ENCODE measurements at places on chromosomes 7 and 10. TPM values are rescaled to one million over a fixed set of nuclear protein-coding genes. Genes with fewer than 3 reads are reported as not detected.

DNA sequence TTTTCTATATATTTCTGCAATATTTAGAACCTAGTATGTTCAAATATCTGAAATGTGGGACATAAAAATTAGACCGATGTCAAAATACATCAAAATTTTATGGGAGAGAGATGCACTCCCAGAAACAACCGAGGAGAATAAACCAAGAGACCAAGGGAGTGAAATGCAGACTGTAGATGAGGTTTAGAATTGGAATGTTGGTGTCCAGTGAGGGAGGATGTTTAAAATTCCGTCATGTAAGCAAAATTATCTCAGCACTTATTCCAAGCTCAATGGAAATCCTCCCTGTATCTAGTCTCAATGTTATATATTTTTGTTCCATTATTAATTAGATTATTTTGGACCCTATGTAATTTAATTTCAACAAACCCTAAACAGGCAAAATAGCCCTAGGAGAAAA lies 61.9 kb upstream of the MAGI2 start:
- no peak for DNase-seq
- H3K4me1 ChIP-seq = no peaks in the 10 kb centered on the region
- no peaks in the 10 kb centered on the region for H3K36me3 ChIP-seq
- H3K4me3 ChIP-seq = no peak overlapping the region

DNA sequence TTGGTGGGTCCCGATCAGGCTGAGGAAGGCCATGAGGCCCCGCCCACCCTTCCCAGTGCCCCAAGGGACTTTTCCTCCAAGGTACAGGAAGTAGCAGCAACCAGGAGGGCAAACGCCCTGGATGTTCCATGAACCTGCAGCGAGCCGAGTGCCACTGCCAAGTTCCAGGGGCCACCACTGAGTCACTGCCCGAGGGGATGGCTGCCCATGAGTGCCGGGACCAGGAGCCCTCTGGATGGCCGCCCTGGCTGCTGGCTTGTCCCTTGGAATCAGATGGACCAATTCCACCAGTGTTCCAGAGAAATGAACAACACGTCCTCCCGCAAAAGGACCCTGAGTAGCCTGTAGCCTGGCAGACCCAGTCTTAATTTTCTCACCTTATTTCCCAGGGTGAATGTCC lies 74.2 kb downstream of the ZRANB1 start:
- no peak for DNase-seq
- H3K36me3 ChIP-seq = no peaks in the 10 kb centered on the region
- H3K27ac ChIP-seq = peak overlapping the region; percentile 51
- H3K4me1 ChIP-seq = peaks cover 43% of the 10 kb centered on the region
- no peaks in the 10 kb centered on the region for H3K27me3 ChIP-seq

DNA sequence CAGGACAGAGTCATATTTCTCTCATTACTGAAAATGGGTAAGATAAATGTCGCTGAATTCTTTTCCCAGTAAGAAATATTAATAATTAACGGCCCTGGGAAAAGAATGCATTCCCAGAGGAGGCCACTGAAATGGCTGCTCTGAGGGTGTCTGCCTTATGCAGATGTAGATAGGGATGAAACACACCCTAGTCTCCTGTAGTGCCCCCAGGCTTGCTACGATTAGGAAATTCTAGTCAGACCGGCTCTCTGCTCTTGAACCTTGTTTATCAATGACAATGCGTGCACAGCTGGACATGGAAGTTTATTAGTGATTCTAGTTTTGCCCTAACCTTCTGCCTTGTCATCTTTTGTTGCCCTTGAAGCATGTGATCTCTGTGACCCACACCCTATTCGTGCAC lies 291.1 kb downstream of the ZNF248 start:
- no peak for DNase-seq
- H3K36me3 ChIP-seq = no peaks in the 10 kb centered on the region
- H3K27me3 ChIP-seq = no peaks in the 10 kb centered on the region
- no peaks in the 10 kb centered on the region for H3K4me1 ChIP-seq

- H3K36me3 ChIP-seq = no peaks in the 10 kb centered on the region
- H3K4me1 ChIP-seq = no peaks in the 10 kb centered on the region
- H3K27me3 ChIP-seq = no peaks in the 10 kb centered on the region
- no peak for DNase-seq
- no peak overlapping the region for H3K27ac ChIP-seq
- H3K4me3 ChIP-seq = no peak overlapping the region
These were observed 38.3 kb downstream of the PTTG1IP2 start for GRCh38 chr7:90507692-90508091.

DNA sequence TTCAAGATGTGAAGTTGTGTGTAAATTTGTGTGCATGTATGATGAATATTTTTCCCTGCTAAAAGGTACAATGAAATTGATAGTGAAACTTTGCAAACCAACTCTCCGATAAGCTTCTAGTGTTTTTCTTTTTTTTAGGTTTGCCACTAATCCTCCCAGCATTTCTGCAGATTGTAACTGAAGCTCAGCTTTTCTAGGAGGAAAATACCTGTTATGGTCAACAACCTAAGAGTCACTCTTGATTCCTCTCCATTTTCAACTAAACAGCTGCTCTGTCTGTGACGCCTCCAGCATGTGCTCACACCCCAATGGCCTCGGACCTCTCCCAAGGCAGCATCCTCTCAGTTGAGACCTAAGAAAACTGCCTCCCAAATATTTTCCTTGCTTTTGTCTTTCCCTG lies 406.2 kb downstream of the KCNMA1 start:
- H3K27ac ChIP-seq = no peak overlapping the region
- DNase-seq = no peak
- H3K27me3 ChIP-seq = no peaks in the 10 kb centered on the region
- H3K36me3 ChIP-seq = no peaks in the 10 kb centered on the region
- H3K4me1 ChIP-seq = no peaks in the 10 kb centered on the region

- no peaks in the 10 kb centered on the region for H3K27me3 ChIP-seq
- no peak overlapping the region for H3K4me3 ChIP-seq
- DNase-seq = no peak
- no peaks in the 10 kb centered on the region for H3K36me3 ChIP-seq
These were observed 1062.9 kb upstream of the GHITM start for GRCh38 chr10:83076443-83076842.

- H3K36me3 ChIP-seq = no peaks in the 10 kb centered on the region
- H3K4me3 ChIP-seq = no peak overlapping the region
- H3K27me3 ChIP-seq = no peaks in the 10 kb centered on the region
- H3K4me1 ChIP-seq = no peaks in the 10 kb centered on the region
- DNase-seq = peak; percentile 63
These were observed 220.0 kb upstream of the MEOX2 start for GRCh38 chr7:15906436-15906835.

DNA sequence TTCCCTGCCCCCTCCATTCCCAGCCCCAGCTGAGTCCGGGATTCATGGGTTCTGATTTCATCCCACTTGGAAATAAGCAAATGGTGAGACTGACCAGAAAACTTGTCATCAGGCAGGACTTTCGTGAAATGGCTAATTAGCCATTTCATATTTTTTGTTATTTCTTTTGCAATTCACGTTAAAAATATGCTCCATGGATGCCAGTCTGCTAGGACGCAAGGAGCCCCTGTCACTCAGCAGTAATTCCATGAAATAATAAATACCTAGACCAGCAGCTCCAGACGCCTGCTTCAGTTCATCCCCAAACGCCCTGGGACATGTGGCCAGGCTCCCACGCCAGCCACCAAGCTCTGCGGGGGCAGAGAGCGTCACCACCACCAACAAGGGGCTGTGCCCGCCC lies 111.0 kb downstream of the TRIL start:
- no peak overlapping the region for H3K4me3 ChIP-seq
- H3K4me1 ChIP-seq = no peaks in the 10 kb centered on the region
- peaks cover 4% of the 10 kb centered on the region for H3K27me3 ChIP-seq
- H3K27ac ChIP-seq = no peak overlapping the region

DNA sequence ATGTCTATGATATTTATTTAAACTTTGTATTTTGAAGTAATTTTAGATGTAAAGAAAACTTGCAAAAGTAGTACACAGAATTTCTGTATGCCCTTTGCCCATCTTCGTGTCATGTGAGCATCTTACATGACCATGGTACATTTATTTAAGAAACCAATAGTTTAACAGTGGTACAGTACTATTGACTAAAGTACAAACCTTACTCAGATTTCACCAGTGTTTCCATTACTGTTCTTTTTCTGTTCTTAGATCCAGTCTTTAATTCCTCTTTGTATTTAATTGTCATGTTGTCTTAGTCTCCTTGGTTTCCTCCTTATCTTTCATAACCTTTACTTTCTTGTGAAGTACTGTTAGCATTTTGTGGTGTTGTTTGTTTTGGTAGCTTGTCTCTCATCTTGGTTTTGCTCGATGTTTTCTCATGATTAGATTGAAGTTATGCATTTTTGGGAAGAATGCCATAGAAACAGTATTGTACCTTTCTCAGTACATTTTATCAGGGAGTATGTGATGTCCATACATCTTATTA lies 24.1 kb downstream of the TAX1BP1 start:
- no peak overlapping the region for H3K4me3 ChIP-seq
- H3K27me3 ChIP-seq = no peaks in the 10 kb centered on the region
- no peak overlapping the region for H3K27ac ChIP-seq
- H3K4me1 ChIP-seq = no peaks in the 10 kb centered on the region

DNA sequence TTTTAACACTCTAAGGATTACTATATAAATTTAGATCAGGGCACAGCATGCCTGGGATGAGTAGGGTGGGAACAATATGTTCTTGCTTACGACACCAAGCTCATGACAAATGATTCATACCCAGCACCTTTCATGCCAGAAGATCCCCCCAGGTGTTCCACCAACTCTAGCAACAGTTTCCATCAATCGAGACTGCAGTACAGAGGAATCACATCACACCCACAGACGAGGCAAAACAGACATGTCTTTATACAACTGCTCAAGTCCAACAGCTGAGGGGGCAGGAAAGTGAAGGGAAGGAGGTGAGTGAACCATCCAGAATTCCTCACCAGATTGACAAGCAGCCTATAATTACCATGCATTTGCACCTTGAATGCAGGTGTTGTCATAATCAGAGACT lies 3.6 kb downstream of the SORCS1 start:
- no peak overlapping the region for H3K4me3 ChIP-seq
- H3K27ac ChIP-seq = no peak overlapping the region
- DNase-seq = no peak

DNA sequence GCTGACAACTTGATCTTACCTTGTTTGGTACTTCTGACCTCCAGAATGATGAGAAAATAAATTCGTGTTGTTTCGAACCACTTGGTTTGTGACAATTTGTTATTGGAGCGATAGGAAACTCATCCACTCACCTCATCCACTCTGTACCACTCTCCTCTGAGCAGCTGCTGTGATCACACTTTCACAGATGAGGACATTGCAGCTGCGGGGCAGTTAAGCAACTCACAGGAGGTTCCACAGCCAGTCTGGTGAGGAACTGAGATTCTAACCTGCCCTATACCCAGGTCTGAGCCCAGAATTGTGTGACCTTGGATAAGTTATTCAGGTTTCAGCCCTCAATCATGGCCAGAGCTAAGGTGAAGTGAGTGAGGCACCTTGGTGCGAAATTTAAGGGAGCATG lies 35.2 kb downstream of the BTBD16 start:
- H3K4me1 ChIP-seq = peaks cover 11% of the 10 kb centered on the region
- H3K27ac ChIP-seq = no peak overlapping the region
- no peak overlapping the region for H3K4me3 ChIP-seq
- H3K27me3 ChIP-seq = no peaks in the 10 kb centered on the region
- H3K36me3 ChIP-seq = no peaks in the 10 kb centered on the region
- no peak for DNase-seq

DNA sequence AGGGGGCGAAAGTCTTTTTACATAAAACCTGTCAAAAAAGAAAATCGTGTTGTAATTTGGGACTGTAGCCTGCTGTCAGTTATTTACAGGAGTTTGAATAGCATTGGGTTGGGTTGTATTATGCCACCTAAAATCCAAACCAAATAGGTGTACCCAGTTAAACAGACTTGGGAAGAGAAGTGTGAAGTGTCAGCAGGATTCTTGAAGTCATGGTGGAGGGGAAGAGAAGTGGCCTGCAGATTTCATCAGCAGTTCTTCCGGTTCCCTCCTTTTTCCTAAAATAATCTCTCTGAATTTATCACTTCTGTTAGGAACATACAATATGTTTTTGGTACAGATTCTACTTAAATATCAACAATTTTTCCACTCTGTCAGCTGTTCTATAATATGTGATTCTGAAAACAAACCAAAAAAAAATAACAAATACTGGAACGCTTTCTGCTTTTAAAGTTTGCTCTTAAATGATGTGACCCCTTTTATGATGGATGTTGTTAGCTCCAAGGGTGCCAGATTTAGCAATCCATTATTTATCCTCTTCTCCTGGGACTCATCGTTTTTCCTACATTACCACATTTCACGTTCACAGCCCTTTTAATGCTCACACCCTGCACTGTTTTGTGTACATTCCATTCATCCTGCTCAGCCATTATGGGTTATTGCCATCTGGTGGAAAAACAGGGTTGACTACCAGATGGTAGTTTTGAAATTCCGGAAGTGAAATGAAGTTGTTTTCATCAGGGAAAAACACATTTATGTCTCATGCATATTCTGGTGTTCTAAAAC lies 18.7 kb upstream of the ARHGAP12 start:
- no peak for DNase-seq
- H3K27me3 ChIP-seq = no peaks in the 10 kb centered on the region
- no peaks in the 10 kb centered on the region for H3K36me3 ChIP-seq
- H3K4me1 ChIP-seq = peaks cover 8% of the 10 kb centered on the region
- no peak overlapping the region for H3K27ac ChIP-seq

DNA sequence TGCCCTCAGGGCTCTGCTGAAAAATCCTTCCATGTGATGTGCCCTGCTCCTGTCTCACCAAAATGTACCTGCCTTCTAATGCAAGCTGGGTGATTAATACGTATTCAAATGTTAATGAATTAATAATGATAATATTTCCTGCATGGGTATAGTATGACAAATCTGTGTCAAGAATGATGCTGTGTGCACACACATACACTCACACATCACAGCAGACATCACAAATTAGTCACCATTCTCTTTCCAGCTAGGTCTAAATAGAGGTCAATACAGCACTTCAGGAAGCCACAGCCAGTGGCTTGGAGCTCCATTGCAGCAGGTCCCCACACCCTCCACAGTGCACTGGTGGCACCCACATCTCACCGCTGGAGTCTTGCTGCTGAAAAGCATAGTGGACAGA lies 681.2 kb upstream of the NRP1 start:
- H3K4me3 ChIP-seq = no peak overlapping the region
- no peaks in the 10 kb centered on the region for H3K36me3 ChIP-seq
- no peaks in the 10 kb centered on the region for H3K4me1 ChIP-seq

GRCh38 chr7:45052011-45052410 lies 36.8 kb downstream of the NACAD start:
- H3K27me3 ChIP-seq = no peaks in the 10 kb centered on the region
- no peak for DNase-seq
- no peak overlapping the region for H3K4me3 ChIP-seq
- no peak overlapping the region for H3K27ac ChIP-seq

- no peaks in the 10 kb centered on the region for H3K36me3 ChIP-seq
- H3K27me3 ChIP-seq = no peaks in the 10 kb centered on the region
- no peak overlapping the region for H3K27ac ChIP-seq
- no peaks in the 10 kb centered on the region for H3K4me1 ChIP-seq
These were observed 396.4 kb upstream of the STEAP1 start for GRCh38 chr7:89757910-89758309.

GRCh38 chr7:36598054-36598674 lies 126.1 kb downstream of the AOAH start:
- no peak for DNase-seq
- H3K27ac ChIP-seq = no peak overlapping the region
- no peaks in the 10 kb centered on the region for H3K27me3 ChIP-seq
- no peaks in the 10 kb centered on the region for H3K36me3 ChIP-seq

- no peak for DNase-seq
- peaks cover 7% of the 10 kb centered on the region for H3K4me1 ChIP-seq
- H3K4me3 ChIP-seq = no peak overlapping the region
These were observed 169.1 kb downstream of the IMMP2L start for GRCh38 chr7:111393011-111393754.

Gene TMEM229A
- total RNA-seq = not detected

Gene BLNK
- total RNA-seq = 8.8 TPM

Gene SPDYE11
- total RNA-seq = not detected

Gene ZNF853
- total RNA-seq = 5.2 TPM

Gene COL13A1
- 13.5 TPM for total RNA-seq

Gene LRRD1
- total RNA-seq = not detected

Gene NUTM2D
- 5.1 TPM for total RNA-seq

Gene JAKMIP3
- total RNA-seq = 0.32 TPM

Gene MMD2
- total RNA-seq = not detected

Gene AOC1
- total RNA-seq = 0.64 TPM
